ENCODE measurements at places on chromosomes 12 and 14. TPM values are rescaled to one million over a fixed set of nuclear protein-coding genes. Genes with fewer than 3 reads are reported as not detected.

DNA sequence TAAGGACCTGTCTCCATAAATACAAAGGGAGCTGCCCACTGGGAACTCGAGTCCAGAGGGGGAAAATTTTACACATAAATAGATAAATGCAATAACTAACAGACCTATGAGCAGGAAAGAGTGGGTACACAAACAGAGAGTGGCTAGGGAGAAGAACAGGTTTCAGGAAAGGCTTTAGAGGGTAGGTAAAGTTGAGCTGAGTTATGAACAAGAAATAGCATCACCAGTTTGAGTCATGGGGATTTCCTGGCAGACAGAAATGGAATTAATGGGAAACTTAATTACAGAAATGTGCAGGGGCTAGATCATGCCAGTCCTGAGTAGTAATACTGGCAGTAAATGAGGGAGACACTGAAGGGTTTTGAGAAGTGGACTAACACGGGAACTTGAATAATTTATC, 58.0 kb upstream of the CCDC175 start:
- DNase-seq, result no peak

TC2N gene
- total RNA-seq, result 11.1 TPM

DNA sequence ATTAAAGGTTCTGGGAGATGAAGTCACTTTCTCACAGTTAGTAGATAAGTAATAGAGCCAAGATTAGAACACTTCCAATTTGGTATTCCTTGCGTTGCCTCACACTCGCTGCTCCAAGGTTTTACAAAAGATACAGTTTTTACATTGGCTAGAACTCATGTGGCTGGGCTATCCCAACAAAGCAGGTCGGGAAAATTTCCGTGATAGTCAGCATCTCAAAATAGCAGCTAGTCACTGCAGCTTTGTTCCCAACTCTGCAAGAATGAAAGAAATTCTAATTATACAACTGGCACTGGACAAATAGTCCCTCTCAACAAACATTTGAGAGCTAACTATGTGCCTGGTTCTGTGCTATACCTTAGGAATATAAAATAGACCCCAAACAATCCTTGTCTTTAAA, 24.6 kb upstream of the PPP1R12A start:
- no peak for DNase-seq

- no peak for DNase-seq
These were observed at the start of gene NCOR2 for GRCh38 chr12:124566997-124567672. Gene NCOR2, minus strand, starts transcription at chr12:124567612. Its CDS starts 72,361 bp downstream, at chr12:124495251.

ST8SIA1 gene
- total RNA-seq, result 3.3 TPM

- DNase-seq, result no peak
These were observed 5.8 kb upstream of the LYZ start for GRCh38 chr12:69342421-69342820.

C12orf76 gene
- 6.7 TPM for total RNA-seq

Measured in Right ventricle myocardium superior (tissue), 1 donor.